Osteocyte (in vitro differentiated cells): ENCODE measurements at places on chromosomes 2 and 18. TPM values are rescaled to one million over a fixed set of nuclear protein-coding genes. Genes with fewer than 3 reads are reported as not detected.

The LCT gene
- not detected in 2 replicates for total RNA-seq

The NMUR1 gene
- not detected in 2 replicates for total RNA-seq

The RALBP1 gene
- 48.3 and 50.9 TPM in 2 replicates for total RNA-seq

The HOXD13 gene
- not detected in 2 replicates for total RNA-seq

- no peaks in the 10 kb centered on the region for H3K27me3 ChIP-seq
- peaks cover 20% of the 10 kb centered on the region for H3K4me1 ChIP-seq
- H3K27ac ChIP-seq = no peak overlapping the region
- no peaks in the 10 kb centered on the region for H3K36me3 ChIP-seq
Observed at GRCh38 chr2:222862909-222863544, 2.2 kb downstream of the ACSL3 start.

DNA sequence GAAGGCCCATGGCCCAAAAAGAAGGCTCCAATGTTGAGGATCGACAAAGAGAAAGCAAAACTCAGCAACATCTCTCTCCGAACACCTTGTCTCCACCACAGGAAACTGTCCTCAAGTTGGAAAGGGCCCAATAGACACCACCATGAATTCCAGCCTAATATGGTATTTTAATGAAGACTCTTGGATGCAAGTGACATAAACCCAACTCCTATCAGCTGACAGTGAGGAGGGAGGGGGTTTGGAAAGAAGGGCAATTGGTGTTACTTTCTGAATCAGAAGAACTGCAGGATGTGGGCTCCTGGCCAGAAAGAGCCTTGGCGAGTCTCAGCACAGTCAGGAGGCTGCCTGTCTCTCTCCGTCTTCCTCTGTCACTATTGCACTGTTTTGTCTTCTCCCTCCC lies 40.3 kb upstream of the SIGLEC15 start:
- no peaks in the 10 kb centered on the region for H3K36me3 ChIP-seq
- peak overlapping the region; percentile 5 for H3K27ac ChIP-seq
- no peak overlapping the region for H3K4me3 ChIP-seq
- H3K27me3 ChIP-seq = no peaks in the 10 kb centered on the region

DNA sequence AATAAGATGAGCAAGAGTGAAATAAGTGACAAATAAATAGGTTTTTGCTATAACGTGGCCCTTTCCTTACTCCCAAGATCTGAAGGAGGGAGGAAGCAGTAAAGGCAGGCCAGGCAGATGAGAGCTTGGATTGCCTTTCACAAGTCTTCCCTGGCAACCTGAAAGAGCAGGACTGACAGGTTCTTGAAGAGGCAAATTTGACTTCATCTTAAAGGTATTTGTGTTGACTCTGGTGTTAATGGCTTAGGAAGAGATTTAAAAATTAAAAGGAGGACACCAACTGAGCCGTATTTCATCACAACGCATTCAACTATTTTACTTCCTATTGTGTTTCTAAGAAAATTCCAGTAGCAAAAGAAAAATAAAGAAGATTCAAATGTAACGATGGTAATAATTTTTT lies 3.2 kb downstream of the STRN start:
- H3K36me3 ChIP-seq = peaks cover 4% of the 10 kb centered on the region
- H3K4me3 ChIP-seq = no peak overlapping the region
- peaks cover 38% of the 10 kb centered on the region for H3K4me1 ChIP-seq
- DNase-seq = no peak
- H3K27ac ChIP-seq = no peak overlapping the region

GRCh38 chr2:119402645-119403560 lies 28.8 kb upstream of the TMEM37 start:
- DNase-seq = peak; percentile 25
- no peak overlapping the region for H3K4me3 ChIP-seq
- H3K36me3 ChIP-seq = no peaks in the 10 kb centered on the region

- H3K4me1 ChIP-seq = peaks cover 36% of the 10 kb centered on the region
- no peak overlapping the region for H3K27ac ChIP-seq
- DNase-seq = no peak
- H3K4me3 ChIP-seq = no peak overlapping the region
- no peaks in the 10 kb centered on the region for H3K36me3 ChIP-seq
Observed at GRCh38 chr2:55860832-55861231, 62.8 kb downstream of the EFEMP1 start.

- no peaks in the 10 kb centered on the region for H3K27me3 ChIP-seq
- H3K36me3 ChIP-seq = peaks cover 11% of the 10 kb centered on the region
Observed at GRCh38 chr2:53969285-53969967, 1.4 kb downstream of the PSME4 start.

- no peak for DNase-seq
- H3K27me3 ChIP-seq = peaks cover 50% of the 10 kb centered on the region
- no peak overlapping the region for H3K27ac ChIP-seq
- H3K4me1 ChIP-seq = peaks cover 21% of the 10 kb centered on the region
Observed at GRCh38 chr18:10515456-10515855, 10.4 kb upstream of the NAPG start.

DNA sequence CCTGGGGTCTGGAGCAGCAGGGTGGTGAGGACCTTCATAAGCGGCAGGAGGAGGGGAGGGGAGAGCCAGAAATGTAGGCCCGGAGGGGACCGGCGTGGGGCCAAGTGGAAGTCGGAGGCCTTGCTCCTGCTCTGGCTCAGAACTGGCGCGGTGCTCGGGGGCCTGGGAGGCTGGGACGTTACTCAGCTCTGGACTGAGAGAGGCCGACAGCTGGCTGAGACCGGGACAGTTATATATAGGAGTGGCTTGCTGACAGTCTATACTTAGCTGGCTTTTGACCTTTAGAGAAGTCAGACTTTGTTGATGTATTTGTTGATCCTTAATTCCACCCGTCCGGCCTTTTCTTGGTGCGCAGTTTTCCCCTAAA lies 15.7 kb downstream of the IGFBP5 start:
- H3K27ac ChIP-seq = peak overlapping the region; percentile 44
- peaks cover 47% of the 10 kb centered on the region for H3K4me1 ChIP-seq
- DNase-seq = no peak
- H3K4me3 ChIP-seq = no peak overlapping the region

DNA sequence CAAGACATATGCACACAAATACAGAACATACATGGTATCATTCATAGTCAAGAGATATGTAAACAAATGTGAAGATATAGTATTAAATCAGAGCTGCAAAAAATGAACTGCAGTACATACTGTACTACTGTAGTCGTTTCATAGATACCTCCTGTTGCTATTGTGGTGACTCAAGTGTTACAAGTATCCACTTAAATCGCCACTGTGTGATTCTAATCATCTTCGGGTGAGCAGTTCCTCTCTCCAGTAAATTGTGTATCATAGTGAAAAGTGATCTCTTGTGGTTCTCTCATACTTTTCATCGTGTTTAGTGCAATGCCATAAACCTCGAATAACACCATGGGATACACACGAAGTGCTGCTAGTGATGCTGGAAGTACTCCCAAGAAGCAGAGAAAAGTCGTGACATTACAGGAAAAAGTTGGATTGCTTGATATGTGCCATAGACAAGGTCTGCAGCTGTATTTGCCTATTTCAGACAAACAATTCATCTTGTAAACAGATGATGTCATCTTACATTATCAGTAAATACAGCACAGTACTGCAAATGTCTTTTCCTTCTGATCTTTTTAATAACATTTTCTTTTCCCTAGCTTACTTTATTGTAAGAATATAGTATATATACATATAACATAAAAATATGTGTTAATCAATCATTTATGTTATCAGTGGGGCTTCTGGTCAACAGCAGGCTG lies 222.2 kb downstream of the BCL11A start:
- no peak overlapping the region for H3K4me3 ChIP-seq
- H3K27ac ChIP-seq = no peak overlapping the region
- H3K36me3 ChIP-seq = no peaks in the 10 kb centered on the region
- peaks cover 8% of the 10 kb centered on the region for H3K27me3 ChIP-seq
- H3K4me1 ChIP-seq = no peaks in the 10 kb centered on the region
- DNase-seq = peak; percentile 1

DNA sequence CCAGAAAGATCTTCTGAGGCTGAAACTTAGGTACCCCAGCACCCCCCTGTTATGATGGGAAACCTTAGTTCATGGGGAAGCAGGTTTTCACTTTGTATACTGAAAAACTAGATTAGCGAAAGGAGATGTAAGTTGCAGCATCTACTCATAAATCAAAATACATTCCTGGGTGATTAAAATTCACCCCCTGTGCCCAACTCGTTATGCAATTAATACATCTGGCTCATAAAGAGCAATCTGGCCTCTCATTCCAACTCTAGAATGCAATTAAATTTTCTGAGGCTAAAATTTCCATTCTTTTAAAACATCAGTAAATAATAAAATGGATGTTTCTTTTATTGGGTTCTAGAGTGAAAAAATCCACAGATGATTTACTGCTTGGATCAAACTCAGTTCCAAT lies 110.9 kb upstream of the BZW1 start:
- H3K36me3 ChIP-seq = no peaks in the 10 kb centered on the region
- no peak for DNase-seq

GRCh38 chr2:85523062-85523902 lies 15.7 kb upstream of the MAT2A start:
- no peaks in the 10 kb centered on the region for H3K36me3 ChIP-seq
- peaks cover 13% of the 10 kb centered on the region for H3K27me3 ChIP-seq
- no peak overlapping the region for H3K4me3 ChIP-seq
- peak; percentile 49 for DNase-seq

GRCh38 chr2:42978887-42979415 lies 186.6 kb upstream of the HAAO start:
- H3K36me3 ChIP-seq = no peaks in the 10 kb centered on the region
- no peaks in the 10 kb centered on the region for H3K27me3 ChIP-seq
- H3K4me3 ChIP-seq = no peak overlapping the region
- H3K27ac ChIP-seq = no peak overlapping the region

- H3K27me3 ChIP-seq = no peaks in the 10 kb centered on the region
- no peak for DNase-seq
- peaks cover 19% of the 10 kb centered on the region for H3K36me3 ChIP-seq
- peaks cover 74% of the 10 kb centered on the region for H3K4me1 ChIP-seq
- H3K27ac ChIP-seq = no peak overlapping the region
Observed at GRCh38 chr2:205715831-205716525, 33.7 kb downstream of the NRP2 start.

GRCh38 chr2:53545604-53546003 lies 222.0 kb upstream of the CHAC2 start:
- H3K27ac ChIP-seq = no peak overlapping the region
- DNase-seq = no peak

GRCh38 chr18:52869349-52869923 lies 529.4 kb downstream of the DCC start:
- no peaks in the 10 kb centered on the region for H3K36me3 ChIP-seq
- DNase-seq = no peak
- H3K27me3 ChIP-seq = no peaks in the 10 kb centered on the region
- no peaks in the 10 kb centered on the region for H3K4me1 ChIP-seq

DNA sequence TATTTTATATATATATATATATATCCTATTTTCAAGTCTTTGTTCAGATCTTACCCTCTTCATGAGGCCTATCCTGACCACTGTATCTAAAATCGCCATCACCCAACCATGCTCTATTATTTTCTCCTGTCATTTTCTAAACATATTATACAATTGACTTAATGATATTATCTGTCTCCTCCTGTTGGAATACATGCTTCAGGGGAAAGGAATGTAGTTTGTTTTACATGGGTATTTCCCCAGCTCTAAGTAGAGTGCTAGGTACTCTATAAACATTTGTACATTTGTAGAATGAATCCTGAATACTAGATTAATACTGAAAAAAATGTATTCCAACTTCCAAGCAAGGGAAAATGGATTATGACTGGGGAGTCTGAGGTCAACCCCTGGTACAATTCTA lies 26.2 kb downstream of the TTC21B start:
- peaks cover 38% of the 10 kb centered on the region for H3K36me3 ChIP-seq
- no peak for DNase-seq
- no peaks in the 10 kb centered on the region for H3K27me3 ChIP-seq
- no peak overlapping the region for H3K4me3 ChIP-seq
- no peaks in the 10 kb centered on the region for H3K4me1 ChIP-seq

GRCh38 chr18:57052759-57053158 lies 94.1 kb upstream of the BOD1L2 start:
- H3K36me3 ChIP-seq = no peaks in the 10 kb centered on the region
- no peak for DNase-seq
- H3K27ac ChIP-seq = no peak overlapping the region
